ENCODE measurements at places on chromosomes 2 and 18.

DNA sequence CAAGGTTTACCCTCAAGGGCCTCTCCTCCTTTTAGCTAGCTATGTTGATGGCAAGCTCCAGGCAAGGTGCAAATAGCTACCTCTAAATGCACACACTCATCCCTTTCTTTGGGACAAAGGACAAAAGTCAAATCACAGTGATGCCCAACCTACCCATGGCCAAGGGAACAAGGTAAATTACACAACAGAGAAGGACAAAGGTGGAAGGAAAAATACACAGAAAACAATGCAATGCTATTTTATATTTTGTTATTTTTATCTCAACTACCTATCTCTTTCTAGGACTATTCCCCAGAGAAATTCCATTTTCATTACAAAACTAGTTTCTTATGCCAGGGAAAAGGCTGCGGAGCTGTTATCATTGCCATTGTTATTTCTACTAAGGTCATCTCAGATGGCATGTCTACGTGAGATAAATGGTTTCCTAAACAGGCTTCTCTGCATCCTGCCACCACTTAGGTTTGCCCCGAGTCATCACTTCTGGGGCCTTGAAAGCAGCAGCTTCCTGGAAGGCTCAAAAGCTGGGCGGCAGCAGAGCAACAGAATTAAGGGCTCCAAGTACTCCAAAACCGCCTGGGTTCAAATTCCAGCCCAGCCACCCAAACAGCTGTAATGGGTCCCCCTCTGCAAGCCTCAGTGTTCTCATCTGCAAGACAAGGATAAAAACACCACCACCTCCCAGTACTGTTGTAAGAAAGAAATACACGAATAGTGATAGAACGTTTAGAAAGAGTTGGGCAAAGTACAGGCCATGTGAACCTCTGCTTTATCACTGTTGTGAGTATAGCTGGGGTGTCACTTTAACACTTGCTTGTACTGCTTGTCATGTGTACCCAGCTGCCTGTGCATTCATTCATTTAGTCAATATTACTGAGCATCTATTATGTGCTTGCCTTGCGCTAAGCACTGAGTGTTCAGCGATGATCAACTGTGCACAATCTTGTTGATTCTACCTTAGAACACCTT lies 20.9 kb downstream of the BCL2 start:
- no peak for DNase-seq

DNA sequence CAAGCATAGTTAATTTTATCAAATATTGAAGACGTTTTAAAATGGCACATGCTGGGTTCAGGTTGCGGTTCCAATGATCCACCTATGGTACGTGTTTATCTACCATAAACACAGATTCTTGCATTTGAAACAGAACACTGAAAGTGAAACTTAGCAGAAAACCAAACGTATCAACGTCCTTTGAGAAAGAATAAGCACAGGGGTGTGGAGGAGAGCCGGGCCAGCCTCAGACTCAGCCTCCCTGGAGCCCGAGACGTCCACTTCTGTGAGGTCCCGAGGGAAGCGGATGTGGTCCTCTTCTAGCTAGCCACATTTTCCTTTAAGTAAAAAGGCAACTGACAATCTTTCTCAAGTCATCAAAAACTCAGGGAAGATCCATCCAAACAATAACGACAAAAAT lies 195.9 kb downstream of the RTP5 start:
- DNase-seq = no peak

GRCh38 chr2:226423498-226423960 lies 376.1 kb downstream of the IRS1 start:
- peak; percentile 52 for DNase-seq

DNA sequence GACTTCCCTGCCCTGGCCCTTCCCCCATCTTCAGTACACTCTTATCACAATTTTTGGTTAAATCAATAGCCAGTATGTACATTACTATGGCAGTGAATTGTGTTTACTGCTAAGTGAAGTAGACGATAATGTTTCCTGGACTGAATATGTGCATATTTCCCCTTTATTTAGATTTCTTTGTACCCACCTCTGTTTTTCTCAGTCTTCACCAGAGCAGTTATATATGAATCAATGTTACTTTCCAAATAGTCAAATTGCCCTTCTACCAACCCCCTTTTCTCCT lies 97.1 kb upstream of the HS6ST1 start:
- no peak for DNase-seq

- no peak for DNase-seq
Observed at GRCh38 chr2:129164220-129164949, 815.1 kb upstream of the RAB6C start.

- DNase-seq = peak; percentile 18
Observed at GRCh38 chr2:74261204-74261864, 62.9 kb downstream of the MTHFD2 start.

- no peak for DNase-seq
Observed at GRCh38 chr2:766255-766654, 89.0 kb upstream of the TMEM18 start.

- no peak for DNase-seq
Observed at GRCh38 chr2:134108113-134108512, 145.8 kb upstream of the MGAT5 start.

DNA sequence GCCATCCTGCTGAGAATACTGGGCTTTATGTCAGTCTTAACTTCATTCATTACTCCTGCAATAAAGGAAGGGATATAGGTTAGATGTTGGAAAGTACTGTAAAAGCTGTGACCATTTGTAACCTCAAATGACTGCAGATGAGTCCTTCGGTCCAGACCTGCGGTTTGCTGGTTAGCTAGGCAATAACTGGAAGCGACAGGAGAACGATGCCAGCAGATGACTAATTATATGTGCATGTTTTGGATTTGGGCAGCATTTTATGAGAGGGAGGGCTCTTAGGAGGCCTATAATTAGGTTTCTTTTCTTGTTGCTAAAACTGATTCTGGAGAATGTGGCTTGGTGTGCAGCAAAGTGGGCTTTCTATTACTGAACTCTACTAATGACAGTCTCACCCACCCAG lies 205.6 kb downstream of the TMEM182 start:
- no peak for DNase-seq

DNA sequence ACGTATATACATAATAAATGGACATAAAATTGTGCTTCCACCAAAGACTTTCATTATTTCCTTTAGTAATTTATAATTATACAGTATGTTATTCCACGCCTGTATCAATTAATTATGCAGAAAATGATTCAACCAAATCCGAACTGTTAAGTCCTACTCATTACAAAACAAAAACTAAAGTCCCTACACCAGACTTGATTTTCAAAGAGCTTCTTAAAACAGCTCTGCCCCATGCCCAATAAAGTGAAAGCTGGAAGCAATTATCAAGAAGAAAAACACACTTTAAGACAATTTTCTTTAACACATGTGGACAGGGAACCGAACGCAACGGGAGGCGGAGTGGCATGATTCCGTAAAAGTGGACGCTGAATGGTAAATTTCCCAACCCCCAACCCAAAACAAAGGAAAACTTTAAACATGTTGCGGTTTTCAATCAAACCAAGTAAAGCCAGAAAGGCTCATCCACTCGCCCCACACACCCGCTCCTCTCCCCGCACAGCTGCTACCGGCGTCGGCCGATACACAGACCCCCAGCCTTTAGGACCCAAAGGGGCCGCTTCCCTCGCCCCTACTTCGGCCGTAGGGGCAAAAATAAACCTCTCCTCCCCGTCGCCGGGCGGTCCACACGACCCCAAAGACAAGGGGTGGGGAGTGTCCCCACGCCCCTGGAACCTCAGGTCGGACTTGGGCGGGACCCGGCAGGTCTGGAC lies 705 bp downstream of the YES1 start:
- DNase-seq = no peak

GRCh38 chr2:95149397-95149984 lies 10.2 kb downstream of the ZNF514 start:
- DNase-seq = no peak

GRCh38 chr2:62374301-62375112 lies 131.5 kb downstream of the TMEM17 start:
- DNase-seq = no peak

DNA sequence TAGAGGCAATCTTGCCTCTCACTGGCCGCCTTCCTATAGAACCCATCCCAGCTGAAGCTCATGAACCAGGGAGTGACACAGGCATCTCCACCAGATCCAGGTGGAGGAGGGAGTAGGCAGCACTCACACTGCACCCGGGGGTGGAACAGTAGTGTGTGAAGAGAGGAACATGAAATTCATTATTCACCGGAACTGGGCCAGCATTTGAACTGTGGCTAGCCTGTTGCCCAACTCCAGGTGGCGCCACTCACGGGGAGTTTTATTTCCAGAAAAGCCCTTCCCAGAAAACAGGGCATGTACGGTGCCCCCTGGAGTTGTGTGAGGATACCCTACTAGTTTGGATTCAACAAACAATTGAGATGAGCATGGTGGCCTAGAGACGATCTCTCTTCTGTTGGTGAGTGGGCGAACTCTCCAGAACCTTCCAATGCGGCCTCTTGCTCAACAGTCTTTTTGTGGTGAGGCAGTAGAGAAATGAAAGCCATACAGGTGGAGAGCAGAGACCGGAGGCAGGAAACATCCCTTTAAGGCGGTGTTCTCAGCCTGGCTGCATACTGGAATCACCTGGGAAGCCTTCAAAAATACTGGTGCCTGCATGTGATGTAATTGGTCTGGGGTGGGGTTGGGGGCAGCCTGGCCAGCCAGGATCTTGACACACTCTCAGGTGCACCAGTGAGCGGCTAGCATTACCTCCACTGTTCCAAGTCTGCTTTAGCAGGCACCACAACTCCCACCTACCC lies 73.5 kb upstream of the NEDD4L start:
- DNase-seq = no peak

- DNase-seq = no peak
Observed at GRCh38 chr18:8455661-8456614, 153.3 kb upstream of the RAB12 start.

- no peak for DNase-seq
Observed at GRCh38 chr2:129870685-129871241, 108.7 kb upstream of the RAB6C start.

GRCh38 chr18:21602299-21602587 lies 1.7 kb upstream of the ESCO1 start:
- no peak for DNase-seq

- DNase-seq = no peak
Observed at GRCh38 chr2:205802065-205802464, 119.8 kb downstream of the NRP2 start.

DNA sequence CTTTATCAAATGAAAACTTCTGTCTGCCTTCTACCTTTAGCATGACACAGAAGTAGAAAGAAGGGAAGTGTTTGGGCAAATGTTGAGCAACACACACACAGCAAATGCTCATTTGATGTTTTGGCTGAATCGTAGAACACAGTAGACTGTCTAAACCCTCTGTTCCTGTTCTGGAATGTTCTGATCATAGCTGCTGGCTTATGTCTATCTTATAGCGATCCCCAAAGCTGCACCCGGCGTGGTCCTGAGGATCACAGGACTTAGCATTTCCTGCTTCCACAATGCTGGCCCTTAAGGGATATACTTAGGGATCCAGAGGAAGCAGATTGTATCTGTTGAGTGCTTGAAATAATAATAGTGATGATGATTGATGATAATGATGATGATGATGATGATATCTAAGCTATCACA lies 15.2 kb downstream of the GNLY start:
- no peak for DNase-seq

GRCh38 chr2:46351750-46352138 lies 54.5 kb downstream of the EPAS1 start:
- no peak for DNase-seq

DNA sequence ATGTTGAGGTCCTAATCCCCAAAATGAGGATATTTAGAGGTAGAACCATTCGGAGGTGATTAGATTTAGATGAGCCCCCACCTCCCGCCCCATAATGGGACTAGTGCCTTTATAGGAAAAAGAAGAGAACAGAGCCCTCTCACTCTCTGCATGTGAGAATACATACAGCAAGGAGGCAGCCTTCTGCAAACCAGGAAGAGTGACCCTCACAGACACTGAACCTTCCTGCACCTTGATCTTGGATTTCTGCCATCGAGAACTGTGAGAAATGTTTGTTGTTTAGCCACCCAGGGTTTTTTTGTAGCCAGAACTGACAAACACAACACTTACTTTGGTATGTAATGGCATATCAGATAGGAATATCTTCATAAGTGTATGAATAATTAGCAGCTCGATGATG lies 83.7 kb downstream of the XIRP2 start:
- no peak for DNase-seq

- no peak for DNase-seq
Observed at GRCh38 chr2:165725421-165725820, 68.6 kb downstream of the GALNT3 start.

DNA sequence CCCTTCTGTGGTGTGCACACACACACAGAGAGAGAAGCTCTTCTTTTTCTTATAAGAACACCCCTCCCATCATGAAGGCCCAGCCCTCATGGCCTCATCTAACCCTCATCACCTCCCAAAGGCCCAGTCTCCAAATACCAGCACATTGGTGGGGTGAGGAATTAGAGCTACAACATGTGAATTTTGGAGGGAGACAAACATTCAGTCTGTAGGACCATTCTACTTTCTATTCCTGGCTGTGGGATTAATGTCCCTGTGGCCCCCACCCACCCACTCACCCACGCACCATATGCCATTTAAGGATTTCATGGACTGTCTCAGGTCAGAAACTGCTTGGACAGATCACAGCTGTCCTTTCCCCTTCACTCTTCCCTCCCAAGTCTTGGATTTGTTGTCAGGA lies 190.2 kb downstream of the GBX2 start:
- DNase-seq = peak; percentile 23

DNA sequence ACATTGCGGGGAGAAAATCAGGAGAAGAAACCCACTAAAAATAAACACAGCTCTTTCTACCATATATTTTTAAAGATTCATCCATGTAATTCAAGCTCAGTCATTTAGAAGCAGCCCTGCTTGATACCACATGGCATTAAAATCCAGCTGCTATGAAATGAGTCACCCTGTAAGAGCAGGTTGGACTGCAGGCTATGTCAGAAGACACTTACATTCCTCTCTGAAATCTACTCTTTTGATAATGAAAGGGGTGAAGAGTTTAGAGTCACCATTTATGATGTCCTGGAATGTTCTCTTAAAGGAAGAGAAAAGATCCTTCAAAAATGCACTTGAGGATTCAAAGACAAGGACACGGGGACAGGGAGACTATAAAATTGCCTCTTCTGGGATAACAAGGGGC lies 100.6 kb upstream of the APCDD1 start:
- DNase-seq = no peak

DNA sequence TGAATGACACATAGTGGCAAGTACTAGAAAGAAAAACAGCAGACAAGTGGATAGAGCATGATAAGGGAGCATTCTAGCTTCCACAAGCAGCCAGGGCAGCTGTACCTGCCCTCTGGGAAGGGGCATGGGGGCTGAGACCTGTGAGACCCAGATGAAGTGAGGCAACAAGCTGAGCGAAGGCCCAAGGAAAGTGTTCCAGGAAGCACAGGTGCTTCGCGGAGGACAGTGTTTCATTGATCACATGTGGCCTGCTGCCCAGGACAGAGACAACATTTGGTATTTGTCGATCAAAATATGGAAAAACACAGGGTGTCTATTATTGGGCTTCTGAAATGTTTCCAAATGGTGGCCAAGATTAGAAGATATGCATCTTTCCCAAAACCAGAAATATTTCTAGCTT lies 149.1 kb downstream of the ZNF516 start:
- DNase-seq = no peak

DNA sequence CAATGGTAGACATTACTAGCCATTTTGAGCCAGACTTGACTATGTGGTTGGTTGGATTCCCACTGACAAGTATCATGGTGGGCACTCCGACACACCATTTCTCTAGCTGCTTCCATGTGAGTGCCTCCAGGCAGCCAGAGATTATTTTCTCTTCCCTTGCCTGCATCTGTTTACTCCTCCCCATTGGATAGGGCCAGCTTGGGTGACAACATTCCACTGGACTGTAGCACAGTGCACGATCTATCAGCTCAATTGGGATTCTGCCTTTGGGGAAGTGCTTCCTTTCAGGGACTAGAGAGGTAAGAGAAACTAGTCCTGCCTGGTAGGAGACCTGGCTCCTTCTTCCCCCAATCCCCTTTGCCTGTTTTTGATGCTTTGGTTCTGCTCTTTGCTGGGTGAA lies 49.0 kb upstream of the MAP4K3 start:
- no peak for DNase-seq
